ENCODE measurements at places on chromosomes 6 and 20. TPM values are rescaled to one million over a fixed set of nuclear protein-coding genes. Genes with fewer than 3 reads are reported as not detected.

GRCh38 chr6:84403545-84403944 lies 176.1 kb upstream of the CEP162 start:
- no peak overlapping the region for H3K27ac ChIP-seq
- no peak for DNase-seq
- no peaks in the 10 kb centered on the region for H3K36me3 ChIP-seq
- H3K4me1 ChIP-seq, result no peaks in the 10 kb centered on the region

DNA sequence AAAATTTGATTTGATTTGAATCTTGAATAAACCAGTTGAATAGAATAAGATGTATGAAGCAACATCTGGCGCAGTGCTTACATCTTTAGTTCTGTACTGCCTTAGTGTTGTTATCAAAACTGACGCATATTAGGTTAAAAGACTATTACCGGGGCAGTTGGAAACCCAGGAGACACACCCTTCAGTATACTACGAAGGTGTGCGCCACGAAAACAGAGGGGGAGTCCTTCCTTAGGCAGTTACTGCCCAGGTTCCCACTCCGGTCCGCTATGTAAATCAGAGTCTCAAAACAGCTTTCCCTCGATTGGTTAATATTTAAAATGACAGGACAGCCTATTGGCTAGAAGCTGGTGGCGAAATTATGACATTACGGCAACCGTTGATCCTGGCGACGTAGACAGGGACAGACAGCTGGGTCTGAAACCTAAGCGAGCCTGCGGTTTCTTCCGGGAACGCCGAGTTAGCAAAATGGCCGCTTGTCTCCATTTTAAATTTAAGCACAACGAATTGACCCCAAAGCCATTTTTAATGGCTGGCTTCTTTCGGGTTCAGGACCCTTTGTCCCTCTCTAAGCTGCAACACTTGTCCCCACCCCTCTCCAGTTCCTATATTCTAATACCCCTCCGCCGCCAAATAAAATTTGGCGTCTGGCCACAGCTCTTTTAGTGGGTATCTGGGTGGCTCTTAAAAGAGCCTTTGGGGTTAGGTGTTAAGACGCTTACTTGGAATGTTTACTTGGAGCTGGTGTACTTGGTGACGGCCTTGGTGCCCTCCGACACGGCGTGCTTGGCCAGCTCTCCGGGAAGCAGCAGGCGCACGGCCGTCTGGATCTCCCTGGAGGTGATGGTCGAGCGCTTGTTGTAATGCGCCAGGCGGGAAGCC lies 35.8 kb downstream of the HFE start:
- peak; percentile 98 for DNase-seq
- H3K27me3 ChIP-seq, result peaks cover 1% of the 10 kb centered on the region
- peaks cover 44% of the 10 kb centered on the region for H3K4me1 ChIP-seq
- peak overlapping the region; percentile 95 for H3K4me3 ChIP-seq

DNA sequence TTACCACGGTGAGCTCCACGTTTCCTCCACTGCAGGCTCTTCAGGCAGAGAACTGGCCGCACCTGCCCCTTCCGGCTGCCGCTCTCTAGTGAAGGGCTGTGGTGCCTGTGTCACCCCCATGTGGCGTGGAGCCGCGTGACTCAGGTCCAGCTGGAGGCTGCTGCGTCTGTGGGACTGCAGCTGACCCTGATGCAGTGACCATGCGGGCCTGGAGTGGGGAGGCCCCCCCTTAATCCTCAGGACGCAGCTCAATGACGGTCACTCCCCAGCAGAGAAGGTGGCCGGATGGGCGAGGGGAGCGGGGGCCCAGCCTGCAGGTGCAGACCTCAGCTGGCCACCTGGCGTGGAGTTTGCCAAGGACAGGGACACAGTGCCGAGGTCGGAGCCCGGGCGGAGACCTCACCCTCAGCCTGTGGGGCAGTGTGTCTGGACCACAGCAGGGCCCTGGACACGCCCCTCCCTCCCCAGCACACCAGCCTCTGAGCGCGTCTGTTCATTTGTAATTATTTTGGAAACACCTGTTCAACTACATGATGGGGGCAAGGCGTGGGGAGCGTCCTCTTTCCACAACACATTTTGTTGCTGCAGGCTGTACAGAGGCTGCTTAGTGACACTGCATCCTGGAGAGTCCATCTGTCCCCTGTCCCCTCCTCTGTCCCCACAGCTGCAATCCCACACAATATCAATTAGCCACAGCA lies 10.7 kb downstream of the BHLHE23 start:
- H3K27me3 ChIP-seq, result peaks cover 34% of the 10 kb centered on the region
- H3K36me3 ChIP-seq, result peaks cover 4% of the 10 kb centered on the region
- peaks cover 12% of the 10 kb centered on the region for H3K4me1 ChIP-seq
- no peak overlapping the region for H3K27ac ChIP-seq
- DNase-seq, result no peak
- no peak overlapping the region for H3K4me3 ChIP-seq

DNA sequence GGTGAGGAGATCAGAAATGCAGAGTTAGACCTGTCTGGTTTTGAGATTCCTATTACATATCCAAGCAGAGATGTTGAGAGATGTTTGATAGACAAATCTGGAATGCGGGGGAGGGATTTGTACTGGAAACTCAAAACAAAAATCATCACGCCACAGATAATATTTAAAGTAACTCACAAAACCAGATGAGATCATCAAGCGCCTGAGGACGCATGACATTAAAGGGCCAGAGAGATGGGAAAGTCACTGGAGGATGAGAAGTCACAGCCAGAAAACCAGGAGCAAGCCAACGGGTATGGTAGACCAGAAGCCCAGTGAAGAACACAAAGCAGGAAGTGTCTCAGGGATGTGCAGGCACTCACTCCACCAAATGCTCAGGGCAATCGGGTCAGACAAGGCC lies 87.7 kb downstream of the DLL1 start:
- H3K36me3 ChIP-seq, result peaks cover 3% of the 10 kb centered on the region
- no peak overlapping the region for H3K4me3 ChIP-seq
- DNase-seq, result peak; percentile 9
- H3K27ac ChIP-seq, result no peak overlapping the region
- peaks cover 7% of the 10 kb centered on the region for H3K4me1 ChIP-seq
- H3K27me3 ChIP-seq, result peaks cover 7% of the 10 kb centered on the region

DNA sequence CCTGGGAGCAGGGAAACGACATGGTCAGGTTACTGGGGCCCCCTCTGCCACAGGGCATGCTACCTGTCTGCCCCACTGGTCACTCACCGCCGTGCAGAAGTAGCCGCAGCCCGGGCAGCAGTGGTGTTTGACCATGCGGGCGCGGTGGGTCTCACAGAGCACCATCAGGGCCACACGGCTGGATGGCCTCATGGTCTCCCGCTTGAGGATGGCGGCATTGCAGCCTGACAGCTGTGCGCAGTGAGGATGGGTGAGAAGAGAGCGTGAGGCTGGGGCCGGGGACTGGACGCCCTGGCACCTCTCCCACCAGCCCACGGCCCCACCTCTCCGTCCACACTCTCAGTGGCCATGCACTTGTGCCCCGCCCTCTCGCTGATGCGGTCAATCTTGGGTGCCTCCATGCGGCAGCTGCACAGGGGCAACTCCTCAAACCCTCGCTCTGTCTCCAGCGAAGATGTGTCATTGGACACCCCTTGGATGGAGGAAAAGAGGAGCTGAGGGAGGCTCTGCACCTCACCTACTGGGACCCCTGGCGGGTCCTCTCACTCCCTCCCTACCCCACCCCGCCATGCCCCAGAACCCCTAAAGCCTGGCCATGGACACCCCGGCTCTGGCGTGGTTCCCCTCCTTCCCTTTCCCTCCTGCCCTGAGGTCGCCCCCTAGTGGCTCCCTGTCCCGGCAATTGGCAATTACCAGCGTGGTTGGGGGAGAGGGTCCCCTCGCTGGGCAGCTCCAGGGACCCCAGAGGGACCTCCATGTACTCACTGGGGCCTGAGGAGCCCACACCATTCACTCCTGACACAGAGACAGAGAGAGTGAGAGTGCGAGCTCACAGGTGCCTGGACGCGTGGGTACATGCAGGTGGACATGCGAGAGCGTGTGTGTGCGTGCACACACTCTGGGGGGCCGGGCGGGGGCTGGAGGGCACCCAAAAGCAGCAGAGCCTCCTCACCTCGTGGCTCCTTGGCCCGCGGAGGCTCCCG lies 8.9 kb downstream of the EHMT2 start:
- no peak overlapping the region for H3K4me3 ChIP-seq
- H3K4me1 ChIP-seq, result peaks cover 13% of the 10 kb centered on the region

GRCh38 chr20:11551479-11551878 lies 366.2 kb upstream of the BTBD3 start:
- no peak overlapping the region for H3K4me3 ChIP-seq
- H3K27ac ChIP-seq, result no peak overlapping the region
- no peaks in the 10 kb centered on the region for H3K36me3 ChIP-seq
- no peaks in the 10 kb centered on the region for H3K27me3 ChIP-seq
- no peak for DNase-seq

- H3K36me3 ChIP-seq, result peaks cover 23% of the 10 kb centered on the region
- no peak for DNase-seq
- no peaks in the 10 kb centered on the region for H3K27me3 ChIP-seq
Measured at GRCh38 chr6:119182875-119183274, 104.4 kb upstream of the FAM184A start.

DNA sequence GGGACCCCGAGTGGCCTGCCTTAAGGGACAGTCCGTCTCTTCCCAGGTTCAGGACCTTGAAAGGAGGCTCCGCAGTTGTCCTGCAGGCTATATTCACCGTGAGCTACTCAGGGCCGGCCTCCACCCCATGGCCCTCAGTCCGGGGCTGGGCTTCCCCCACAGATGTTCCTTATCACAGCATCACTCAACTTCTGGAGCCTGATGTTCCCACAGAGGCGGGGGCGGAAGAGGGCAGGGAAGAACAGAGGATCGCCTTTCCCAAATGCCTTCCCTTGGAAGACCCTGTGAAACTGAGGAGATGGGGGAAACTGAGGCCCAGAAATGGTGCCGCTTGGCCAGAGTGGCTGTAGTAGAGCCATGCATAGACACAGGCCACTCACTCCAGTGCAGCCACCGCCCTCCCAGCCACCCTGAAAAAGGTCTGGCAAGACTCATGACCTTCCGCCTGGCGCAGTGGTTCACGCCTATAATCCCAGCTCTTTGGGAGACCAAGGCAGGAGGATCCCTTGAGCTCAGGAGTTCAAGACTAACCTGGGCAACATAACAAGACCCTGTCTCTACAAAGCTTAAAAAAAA lies 4.3 kb upstream of the COX4I2 start:
- H3K36me3 ChIP-seq, result no peaks in the 10 kb centered on the region
- no peak overlapping the region for H3K27ac ChIP-seq
- no peak overlapping the region for H3K4me3 ChIP-seq

DNA sequence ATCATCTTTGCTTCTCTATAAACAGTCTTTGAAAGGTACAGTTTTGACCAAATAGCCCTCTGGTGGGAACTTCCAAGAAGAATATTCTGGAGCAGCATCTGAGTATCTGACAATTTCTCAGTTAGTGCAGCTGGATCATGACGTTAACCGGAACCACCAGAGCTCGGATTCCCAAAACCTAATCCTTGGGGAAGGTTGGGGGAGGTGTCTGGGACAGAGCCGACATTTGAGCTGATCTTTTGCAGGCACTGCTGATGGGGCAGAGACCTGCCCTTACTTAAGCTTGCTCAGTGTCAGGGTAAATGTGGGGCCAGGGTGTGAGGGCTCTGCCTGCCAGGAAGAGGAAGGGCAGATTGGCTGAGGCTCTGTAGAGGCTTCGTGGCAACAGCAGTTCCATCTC lies 416.6 kb downstream of the DHX35 start:
- no peak overlapping the region for H3K4me3 ChIP-seq
- DNase-seq, result no peak
- H3K36me3 ChIP-seq, result no peaks in the 10 kb centered on the region

DNA sequence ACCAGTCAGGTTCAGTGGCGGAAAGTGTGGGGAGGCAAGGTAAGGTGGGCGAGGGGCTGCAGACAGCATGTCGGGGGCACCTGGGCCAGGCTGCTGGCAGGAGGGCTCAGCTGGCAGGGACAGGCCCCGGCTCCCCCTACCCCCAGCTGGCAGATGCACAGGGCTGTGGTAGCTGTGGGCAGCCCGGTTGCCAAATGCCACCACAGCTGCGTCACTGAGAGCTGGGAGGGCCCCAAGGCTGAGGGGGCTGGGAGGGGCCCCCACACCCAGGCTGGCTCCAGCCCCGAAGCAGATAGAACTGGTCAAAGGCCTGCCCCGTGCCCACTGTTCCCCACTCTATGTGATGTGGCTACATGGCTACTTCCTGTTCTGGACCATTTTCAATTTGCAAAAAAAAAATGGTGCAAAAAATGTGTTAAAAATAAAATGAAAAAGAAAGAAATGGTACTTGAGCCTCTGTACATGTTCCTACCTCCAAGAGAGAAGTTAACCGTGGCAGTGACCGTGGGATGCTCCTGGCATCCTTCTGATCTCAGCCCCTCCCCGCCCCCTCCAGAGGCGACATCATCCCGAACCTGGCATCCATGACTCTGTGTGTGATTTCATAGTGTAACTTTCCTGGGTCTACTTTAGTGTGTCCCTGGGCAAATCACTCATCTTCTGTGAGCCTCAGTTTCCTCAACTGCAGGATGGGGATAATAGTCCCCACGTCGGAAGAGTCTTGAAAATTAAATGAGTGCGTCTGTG lies 64.4 kb downstream of the UBE2V1 start:
- peak overlapping the region; percentile 2 for H3K27ac ChIP-seq
- DNase-seq, result peak; percentile 50
- no peak overlapping the region for H3K4me3 ChIP-seq
- H3K4me1 ChIP-seq, result peaks cover 28% of the 10 kb centered on the region

DNA sequence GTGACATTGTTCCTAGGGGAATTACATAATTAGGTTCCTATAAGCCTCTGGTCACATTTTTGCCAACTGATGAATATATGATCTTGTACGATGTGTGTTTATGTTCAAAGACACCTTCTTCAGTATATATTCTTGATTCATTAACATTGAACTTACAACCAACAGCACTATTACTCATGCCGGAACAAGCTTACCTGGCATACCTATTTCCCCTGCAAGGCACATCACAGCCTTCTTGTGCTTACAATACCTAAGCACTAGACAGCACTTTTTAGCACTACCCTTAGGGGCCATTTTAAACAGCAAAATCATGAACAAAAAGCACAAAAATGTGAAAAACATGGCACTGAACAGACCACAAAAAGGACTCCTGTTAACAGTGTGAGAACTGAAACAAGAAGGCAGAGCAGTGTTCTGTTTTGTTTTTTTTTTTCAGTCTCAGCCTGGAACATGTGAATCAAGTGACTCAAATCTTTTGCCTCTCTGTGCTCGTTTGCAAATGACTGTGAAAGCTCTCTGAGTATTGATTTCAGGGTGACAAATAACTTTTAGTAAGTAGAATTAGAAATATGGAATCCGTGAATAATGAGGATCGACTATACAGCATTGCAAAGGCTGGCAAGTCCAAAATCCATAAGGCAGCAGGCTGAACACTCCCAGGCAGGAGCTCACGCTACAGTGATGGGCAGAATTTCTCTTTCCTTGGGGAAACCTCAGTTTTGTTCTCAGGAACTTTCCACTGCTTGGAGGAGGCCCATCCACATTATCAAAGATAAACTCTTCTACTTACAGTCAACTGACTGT lies 102.3 kb upstream of the TSHZ2 start:
- H3K4me1 ChIP-seq, result no peaks in the 10 kb centered on the region
- DNase-seq, result no peak
- H3K36me3 ChIP-seq, result no peaks in the 10 kb centered on the region
- no peaks in the 10 kb centered on the region for H3K27me3 ChIP-seq
- no peak overlapping the region for H3K4me3 ChIP-seq

Gene CDYL
- total RNA-seq, result 32.5 TPM

Gene TRIM15
- not detected for total RNA-seq

Gene HTR1B
- not detected for total RNA-seq

Gene OR2J1
- total RNA-seq, result not detected

Gene HCRTR2
- total RNA-seq, result not detected

Gene SAMD3
- total RNA-seq, result 22.1 TPM

Gene DIDO1
- 74.0 TPM for total RNA-seq
